Fibroblast of skin of scalp (primary cell): ENCODE measurements at places on chromosomes 1 and 21.

DNA sequence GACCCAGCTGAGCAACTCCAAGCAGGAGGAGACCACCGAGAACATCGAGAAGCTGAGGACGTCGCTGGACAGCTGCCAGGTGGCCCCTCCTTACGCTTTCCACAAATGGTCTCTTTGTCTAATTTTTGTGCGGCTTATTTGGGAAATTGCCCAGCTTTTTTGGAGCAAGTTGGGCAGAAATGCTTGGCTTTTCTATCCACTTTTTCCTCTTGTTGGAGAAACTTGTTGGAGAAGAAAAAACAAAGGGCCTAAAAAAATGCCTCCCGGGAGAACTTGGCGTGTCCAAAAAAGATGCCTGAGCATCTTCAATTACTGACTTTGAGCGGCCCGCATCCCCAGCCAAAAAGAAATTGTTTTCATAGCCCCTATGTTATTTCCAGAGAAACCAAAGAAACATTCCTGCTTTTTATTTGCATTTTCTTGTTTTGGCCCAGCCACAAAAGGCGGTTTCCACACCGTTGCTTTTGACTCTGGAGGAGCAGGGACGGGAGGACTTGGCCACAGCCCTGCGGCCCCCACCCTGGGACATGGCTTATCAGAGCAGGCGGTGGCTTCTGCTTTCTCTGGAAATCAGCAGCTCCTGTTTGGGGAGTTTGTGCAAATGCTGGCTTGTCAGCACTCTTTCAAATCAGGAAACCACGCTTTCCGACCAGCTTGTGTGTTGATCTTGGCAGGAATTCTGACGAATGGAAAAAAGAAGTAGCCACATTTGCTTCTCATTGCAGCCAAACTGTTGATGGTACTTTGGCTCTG is 81.2 kb upstream of the EFHD2 start:
- DNase-seq: peak; percentile 68

DNA sequence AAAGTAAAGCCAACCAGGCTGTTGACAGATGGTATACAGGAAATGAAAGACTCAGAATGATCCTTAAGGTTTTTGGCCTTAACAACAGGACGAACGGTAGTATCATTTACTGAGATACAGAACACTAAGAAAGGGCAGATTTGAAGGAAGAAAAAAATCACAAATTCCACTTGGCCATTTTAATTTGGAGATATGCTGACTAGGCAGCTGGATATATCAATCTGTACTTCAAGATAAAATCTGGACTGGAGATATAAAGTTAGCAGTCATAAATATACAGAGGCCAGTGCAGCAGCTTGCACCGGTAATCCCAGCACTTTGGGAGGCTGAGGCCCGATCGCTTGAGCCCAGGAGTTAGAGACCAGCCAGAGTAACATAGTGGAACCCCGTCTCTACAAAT is 1.3 kb downstream of the NVL start:
- no peak for DNase-seq

DNA sequence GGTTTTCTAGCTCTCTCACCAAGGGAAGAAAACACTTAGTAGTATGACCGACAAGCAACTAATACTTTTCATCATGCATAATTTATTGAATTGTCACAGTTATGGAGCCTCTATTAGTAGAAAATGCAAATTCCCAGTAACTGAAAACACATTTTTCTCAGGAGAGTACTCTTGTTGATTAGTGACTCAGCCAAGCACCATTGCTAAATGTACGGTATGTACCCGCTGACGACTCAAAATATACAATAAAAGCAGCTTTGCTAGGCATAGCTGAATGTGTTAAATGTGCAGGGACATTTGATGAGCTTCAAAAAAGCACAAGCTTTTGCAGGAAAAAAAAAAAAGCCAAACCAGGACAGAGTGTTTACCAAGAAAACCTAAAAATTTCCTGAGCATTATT is 63.9 kb downstream of the WDR64 start:
- DNase-seq: peak; percentile 6

DNA sequence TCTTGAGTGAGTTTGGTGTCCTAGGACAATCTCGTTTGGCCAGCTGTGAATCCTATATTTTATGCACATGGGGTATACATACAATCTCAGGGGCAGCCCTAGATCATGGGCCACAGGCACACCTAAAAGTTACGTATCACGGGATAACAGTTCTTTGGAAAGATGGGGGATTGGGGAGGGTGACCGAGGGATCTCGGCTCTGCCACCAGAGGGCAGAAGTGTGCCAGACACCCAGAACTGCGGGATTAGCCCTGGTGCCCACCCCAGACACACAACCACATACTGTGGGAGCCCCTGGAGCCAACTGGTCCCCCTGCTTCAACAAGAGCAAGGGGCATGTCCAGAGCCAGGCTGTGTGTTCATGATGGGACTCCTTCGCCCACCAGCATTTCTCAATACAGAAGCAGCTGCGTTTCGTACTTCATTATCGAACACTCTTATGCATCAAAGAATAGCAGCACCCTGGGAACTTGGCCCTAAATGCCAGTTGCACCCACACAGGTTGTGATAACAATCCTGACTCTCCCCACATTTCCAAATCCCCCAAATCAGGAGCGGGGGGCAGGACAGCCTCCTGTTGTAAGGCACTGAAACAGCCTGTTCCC is 37.4 kb downstream of the TMCO4 start:
- DNase-seq: peak; percentile 29

DNA sequence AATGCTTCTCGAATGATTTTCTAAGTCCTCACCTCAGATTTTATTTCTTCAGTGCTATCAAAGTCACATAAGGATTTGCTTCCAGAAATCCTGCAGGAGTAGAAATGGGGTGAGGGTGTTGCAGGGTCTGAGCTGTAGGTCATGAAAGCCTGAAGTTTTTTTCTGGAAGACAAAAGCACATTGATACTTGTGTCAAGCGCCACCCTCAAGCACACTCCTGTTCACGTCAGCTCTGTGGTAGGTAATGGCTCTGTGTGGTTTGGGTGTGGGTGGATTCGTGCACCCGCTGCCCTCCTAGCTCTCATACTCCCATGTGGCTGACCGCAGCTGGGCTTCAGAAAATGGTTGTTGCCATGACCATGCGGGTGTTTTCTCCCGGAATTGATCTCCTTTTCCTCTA is 39.9 kb downstream of the AKNAD1 start:
- DNase-seq: no peak

DNA sequence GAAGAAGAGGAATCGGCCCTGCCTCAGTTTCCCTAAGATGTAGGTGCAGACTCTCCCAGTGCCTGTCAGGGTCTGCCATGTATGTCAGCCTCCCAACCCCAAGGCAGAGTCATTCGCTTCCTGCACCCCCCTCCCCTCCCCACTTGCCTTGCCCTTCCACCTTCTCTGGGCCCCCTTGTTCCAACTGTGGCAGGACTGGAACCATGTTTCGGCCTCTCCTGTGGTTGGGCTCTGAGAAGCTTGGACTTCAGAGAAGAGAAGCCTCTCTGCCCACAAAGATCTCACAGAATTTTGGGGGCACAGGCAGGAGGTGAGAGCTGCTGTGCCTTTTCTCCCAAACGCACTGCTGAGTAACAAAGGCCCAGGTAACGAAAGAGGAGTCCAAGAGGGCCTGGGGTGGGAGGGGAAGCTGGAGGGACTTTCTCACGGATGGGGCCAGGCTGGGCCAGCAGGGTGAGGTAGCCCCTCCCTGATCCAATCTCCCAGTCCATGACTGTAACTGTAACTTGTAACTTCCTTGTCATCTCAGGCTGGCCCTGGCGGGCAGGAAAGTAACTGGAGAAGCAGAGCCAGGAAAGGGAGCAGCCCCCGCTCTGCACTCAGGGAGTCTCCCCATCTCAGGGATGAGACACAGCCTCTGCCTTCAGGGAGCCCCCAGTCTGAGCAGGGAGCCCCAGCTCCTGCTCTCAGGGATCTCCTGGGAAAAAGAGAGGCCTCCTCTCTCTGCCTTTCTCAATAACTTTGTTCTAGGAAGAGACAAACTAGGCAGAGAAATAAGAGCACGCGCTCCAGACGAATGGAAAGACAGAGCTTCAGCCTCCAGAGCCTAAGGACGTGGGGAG is 11.3 kb downstream of the CRABP2 start:
- DNase-seq: no peak

DNA sequence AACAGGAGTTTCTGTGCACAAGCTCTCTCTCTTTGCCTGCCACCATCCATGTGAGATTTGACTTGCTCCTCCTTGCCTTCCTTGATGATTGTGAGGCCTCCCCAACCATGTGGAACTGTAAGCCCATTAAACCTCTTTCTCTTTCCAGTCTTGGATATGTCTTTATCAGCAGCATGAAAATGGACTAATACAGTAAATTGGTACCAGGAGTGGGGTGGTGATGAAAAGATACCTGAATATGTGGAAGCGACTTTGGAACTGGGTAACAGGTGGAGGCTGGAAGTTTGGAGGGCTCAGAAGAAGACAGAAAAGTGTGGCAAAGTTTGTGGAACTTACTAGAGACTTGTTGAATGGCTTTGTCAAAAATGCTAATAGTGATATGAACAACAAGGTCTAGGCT is 69.1 kb upstream of the VANGL1 start:
- no peak for DNase-seq

- DNase-seq: no peak
Measured at GRCh38 chr1:200892958-200893357, 1.7 kb upstream of the INAVA start.

DNA sequence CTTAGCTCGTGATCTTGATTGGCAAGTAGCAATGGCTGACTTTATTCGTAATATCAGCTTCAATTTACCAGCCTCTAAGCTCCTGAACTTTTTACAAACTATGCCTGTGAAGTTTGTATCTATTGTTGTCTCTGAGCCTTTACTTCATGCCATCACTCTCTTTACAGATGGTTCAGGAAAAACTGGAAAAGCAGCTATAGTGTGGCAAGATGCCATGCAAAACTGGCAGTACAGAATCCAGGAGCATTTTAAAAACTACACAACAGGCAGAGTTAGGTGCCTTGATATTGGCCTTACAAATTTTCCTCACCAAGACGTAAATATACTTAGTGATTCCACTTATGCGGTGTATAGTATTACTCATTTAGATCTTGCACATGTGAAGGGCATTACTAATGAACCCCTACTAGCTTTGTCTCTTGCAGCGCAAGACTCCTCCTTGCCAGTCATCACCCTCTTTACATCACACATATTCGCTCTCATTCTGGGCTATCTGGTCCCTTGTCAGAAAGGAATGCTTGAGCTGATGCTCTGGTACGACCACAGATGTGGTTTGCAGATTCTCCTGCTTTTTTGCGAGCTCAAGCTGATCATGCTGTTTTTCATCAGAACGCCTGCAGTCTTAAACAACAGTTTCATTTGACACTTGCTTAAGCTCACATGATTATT is 36.3 kb downstream of the CLCA1 start:
- DNase-seq: peak; percentile 71

- peak; percentile 93 for DNase-seq
Measured at GRCh38 chr21:27571706-27572105, 604.8 kb upstream of the ADAMTS5 start.

- peak; percentile 95 for DNase-seq
Measured at GRCh38 chr1:151008244-151009205, at the start of gene PRUNE1. TSS of gene PRUNE1 (plus strand) at chr1:151008449. CDS start at chr1:151008633, 184 bp downstream.

DNA sequence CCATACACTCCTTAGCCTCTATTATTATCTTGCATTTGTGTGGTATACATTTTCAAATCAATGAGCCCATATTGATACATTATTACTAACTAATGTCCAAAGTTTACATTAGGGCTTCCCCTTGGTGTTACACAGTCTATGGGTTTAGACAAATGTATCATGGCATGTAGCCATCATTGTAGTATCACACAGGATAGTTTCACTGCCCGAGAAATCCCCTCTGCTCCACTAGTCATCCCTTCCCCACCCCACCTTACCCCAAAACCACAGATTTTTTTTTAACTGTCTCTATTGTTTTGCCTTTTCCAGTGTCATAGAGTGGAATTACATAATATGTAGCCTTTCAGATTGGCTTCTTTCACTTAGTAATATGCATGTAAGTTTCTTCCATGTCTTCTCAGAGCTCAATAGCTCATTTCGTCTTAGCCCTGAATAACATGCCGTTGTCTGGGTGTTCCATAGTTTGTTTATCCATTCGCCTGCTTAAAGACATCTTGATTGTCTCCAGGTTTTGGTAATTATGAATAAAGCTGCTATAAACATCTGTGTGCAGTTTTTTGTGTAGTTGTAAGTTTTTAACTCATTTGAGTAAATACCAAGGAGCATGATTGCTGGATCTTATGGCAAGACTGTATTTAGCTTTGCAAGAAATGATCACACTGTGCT is 86.4 kb upstream of the LYST start:
- DNase-seq: no peak

DNA sequence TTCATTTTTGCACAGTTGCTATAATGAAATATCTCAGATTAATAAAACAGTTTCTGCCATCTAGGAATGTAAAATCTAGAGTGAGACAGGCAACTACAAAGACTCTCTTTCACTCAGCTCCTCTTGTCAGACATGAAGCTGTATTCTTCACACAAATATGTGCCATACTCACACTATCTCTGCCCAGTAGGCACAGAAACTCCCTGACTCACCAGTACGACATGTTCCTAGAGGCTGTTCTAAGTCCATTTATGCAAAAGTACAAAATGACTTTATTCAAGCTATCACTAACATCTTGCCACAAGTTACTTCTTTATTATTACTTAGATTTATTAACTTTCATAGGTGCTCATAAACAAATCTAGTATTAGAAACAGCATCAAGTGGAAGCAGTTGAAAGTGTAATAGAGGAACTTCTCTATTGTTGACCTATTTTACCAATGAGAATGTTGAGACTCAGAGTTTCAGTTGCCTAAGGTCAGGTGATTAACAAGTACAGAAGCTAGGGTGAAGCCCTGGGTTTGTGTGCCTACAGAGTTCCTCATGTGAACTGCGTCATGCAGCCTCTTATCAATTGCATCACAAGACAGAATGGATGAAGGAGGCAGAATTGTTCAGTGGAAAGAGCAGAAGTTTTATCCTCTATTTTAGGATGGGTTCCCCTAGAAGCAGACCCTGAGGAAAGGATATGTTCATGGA is 98.9 kb downstream of the RGS2 start:
- DNase-seq: peak; percentile 2

- DNase-seq: peak; percentile 74
Measured at GRCh38 chr1:173062150-173062938, 11.6 kb upstream of the TNFSF18 start.

GRCh38 chr1:111738133-111738435 is 1.1 kb downstream of the INKA2 start:
- DNase-seq: no peak

DNA sequence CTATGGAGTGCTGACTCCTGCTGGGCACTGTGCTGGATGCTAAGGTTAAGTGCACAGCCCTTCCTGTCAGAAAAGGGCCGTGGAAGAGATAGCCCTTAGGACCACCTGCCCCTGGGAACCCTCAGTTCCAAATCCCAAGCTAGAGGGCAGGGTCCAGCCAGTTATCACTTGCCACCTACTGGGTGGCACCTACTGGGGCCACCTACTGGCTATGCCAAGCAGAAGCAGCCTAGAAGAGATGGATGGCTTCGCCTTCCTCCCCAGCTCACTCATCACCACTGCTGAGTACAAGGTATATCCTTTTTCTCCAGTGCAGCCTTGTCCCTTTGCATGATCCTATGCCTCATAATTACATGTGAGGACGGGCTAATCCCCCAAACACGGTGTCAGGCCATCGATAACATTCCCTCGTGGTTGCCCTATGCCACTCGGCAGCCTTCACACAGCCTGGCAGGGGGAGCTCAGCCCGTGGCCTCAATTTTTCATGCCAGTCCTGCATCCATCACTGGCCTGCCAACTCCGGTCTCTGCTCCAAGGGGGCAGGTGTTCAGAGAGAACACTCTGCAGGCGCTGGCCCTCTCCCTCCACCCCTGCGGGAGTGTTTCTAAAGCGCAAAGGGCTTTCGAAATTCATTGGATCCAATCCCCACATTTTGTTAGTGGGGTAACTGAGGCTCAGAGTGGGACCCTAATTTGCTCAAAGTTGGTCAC is 49.0 kb downstream of the SYT2 start:
- no peak for DNase-seq
